ENCODE measurements at places on chromosomes 1 and 21. TPM values are rescaled to one million over a fixed set of nuclear protein-coding genes. Genes with fewer than 3 reads are reported as not detected.

The PRKAA2 gene
- total RNA-seq = 2.1 TPM

The EPHA2 gene
- 123 TPM for total RNA-seq

The WDR64 gene
- not detected for total RNA-seq

The PLD5 gene
- total RNA-seq = 2.0 TPM

The C1orf226 gene
- total RNA-seq = 0.93 TPM

The UBE2U gene
- not detected for total RNA-seq

The MCOLN2 gene
- total RNA-seq = 2.4 TPM
